ENCODE measurements at places on chromosomes 16 and 17.

- peak; percentile 92 for DNase-seq
Measured at GRCh38 chr17:59155439-59156177, at the start of gene PRR11. Gene PRR11, plus strand, starts transcription at chr17:59155746. Its CDS starts 14,007 bp downstream, at chr17:59169753.

DNA sequence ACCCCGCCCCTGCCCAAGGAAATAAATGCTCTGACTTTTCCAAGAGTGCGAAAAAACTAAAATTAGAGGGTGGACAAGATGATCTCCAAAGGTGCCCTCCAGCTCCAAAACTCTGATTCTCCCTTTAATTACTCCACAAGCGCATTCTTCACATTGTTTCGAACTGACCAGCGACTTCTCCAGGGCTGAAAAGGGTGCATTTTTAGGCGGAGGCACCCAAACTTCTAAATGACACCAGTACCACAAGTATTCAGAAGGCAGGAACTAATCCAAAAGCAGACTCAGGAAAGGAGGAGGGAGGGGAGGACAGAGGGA is 750 bp downstream of the ZFHX3 start:
- no peak for DNase-seq

DNA sequence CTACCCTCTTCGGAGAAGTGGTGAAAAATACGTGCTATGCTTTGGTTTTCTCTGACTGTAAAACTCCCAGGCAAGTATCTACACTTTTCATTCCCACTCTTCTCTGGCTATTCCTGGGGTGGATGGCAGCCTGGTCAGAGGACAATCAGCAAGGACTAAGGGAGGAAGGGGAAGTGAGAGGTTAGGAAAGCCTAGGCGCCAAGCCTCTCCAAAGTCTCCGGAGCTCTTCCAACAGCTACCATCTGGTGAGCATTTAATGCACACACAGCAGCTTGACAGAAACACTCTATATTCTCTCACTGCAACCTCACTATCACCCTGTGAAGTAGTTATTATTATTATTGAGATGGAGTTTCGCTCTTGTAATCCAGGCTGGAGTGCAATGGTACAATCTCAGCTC is 65.1 kb downstream of the WSCD1 start:
- no peak for DNase-seq

DNA sequence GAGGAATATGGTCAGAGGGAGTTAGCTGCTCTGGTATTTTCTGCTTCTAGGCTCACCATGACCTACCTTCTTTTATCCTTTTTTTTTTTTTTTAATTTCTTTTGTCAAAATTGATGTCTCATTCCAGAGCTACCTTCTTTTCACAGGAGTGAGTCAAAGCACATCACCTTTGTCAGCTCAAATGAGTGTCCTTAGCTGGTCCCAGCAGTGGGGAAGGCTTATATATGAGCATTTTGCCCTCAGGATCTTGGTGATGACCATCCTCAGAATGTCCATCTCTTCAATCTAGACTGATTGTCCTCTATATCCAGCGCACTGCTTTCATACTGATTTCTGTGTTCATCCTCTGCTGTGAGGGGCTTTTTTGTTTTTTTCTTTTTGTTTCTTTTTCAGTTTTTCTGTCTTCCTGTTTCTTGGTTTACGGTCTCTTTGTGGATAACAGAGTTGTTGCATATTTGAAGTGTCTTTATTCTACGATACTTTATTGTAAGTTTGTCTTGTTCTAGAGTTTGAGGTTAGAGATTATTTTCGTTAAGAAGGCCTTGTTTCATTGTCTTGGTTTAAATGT is 24.9 kb downstream of the CBFB start:
- no peak for DNase-seq

DNA sequence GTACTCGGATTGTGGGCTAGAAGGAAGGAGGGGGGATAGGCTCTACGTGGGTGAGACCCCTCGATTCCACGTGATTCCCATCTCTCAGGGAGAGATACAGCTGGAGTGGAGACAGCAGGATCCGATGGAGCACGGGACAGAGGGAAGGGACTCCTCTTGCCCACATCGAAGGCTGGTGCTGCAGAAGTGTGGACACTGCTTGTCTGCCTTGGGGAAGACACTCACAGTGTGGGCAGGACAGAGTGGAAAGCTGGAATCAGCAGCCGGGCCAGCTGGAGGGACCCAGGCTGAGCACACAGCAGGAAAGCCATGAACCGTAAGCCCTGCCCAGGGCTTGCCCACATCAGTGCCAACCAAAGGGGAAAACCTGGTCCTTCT is 42.1 kb upstream of the RPH3AL start:
- DNase-seq = no peak

- no peak for DNase-seq
Measured at GRCh38 chr17:81842725-81843504, 8.1 kb upstream of the PPP1R27 start.

- DNase-seq = no peak
Measured at GRCh38 chr17:44217738-44218343, 1.6 kb downstream of the UBTF start.

- DNase-seq = no peak
Measured at GRCh38 chr16:9062301-9062700, 29.1 kb upstream of the HAPSTR1 start.

GRCh38 chr17:53193044-53193443 is 629.7 kb upstream of the KIF2B start:
- DNase-seq = no peak

DNA sequence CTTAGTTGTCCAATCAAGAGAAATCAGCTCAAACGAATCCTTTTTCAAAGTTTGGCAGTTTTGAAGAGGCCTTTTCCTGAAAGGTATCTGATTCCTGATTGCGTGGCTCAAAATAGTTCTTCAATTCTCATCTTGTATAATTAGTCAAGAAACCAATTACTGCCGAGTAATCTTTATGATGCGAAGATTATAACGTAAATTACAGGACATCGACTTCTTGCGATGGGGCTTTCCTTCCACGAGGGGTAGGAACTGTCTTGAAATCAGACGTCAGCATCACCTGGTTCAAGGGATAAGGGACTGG is 644 bp upstream of the ARL2BP start:
- DNase-seq = no peak

DNA sequence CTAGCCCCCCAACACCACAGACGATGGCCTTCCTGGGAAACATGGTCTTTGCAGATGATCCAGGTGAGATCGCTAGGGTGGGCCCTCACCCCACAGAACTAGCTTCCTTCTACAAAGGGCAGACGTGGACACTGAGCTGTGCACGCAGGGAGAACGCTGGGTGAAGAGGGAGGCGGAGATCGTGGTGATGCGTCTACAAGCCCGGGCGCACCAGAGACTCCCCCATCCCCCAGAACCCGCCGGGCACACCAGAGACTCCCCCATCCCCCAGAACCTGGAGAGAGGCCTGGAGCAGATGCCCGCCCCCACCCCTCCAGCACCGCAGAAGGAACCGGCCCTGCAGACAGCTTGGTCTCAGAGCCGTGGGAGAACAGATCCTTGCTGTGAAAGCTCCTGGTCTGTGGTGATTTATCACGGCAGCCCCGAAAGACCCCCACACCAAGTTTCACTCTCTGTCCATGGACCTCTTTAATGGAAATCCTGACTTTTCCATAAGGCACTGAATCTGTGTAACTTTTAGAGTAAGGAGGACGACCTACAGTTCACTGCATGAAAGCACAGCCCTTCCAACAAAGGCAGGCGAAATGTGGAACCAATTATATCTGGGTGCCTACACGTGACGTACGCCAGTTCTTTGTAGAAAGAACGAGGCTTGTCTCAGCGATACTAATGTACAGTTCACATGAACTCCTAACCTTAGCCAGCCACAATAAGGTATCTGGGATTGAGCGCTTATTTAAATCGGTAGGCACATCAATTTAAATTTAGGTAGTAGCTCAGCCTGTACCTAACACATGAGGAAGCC is 88.5 kb downstream of the ANKRD11 start:
- DNase-seq = no peak

- no peak for DNase-seq
Measured at GRCh38 chr17:43882761-43883415, 24.4 kb downstream of the MPP2 start.

DNA sequence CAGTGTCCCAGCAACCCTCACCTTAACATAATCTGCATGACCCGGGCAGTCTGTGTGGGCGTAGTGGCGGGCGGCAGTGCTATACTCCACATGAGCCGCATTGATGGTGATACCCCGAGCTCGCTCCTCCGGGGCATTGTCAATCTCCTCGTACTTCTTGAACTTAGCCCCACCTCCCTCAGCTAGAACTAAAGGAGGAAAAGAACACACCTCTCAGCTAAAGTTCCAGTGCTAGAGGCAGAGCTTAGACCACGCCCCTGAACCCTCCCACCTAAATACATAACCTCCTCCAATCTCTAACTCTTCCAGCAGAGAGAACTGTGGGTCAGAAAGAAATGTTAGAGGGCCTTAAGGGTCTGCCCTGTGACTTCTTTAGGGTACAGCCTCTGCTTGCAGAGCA is 855 bp downstream of the TUFM start:
- no peak for DNase-seq

DNA sequence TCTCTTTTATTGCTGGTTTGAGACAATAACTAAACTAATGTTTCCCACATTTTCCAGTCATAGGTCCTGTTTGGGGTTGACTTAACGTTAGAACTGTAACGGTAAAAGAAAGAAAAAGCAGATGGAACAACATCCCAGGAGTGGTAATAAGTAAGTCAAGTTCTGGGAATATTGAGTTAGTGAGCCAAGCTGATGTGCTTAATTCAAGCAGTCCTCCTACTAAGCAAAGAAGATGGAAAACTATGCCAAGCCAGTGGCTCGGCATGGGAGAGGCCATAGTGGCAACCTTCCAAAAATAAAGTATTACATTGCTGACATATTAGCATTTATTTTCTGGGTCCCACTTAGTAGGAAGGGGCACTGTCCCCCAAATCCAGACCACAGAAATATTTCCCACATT is 161.7 kb upstream of the CDH5 start:
- no peak for DNase-seq

DNA sequence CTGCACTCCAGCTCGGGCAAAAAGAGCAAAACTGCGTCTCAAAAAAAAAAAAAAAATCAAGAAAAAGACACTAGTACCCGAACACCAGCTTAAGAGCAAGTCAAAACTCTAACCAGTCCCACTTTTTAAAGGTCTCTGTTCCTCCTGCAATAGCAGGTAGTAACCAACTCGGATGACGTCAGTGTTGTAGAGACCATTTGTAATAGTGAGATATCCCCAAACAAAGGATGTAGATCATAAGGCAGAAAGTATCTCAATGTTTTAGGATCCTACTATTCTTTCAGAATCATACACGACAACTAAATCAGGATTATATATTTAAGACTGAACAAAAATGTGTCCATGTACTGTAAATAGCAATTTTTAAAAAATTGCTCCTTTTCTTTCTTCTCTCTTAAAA is 2.4 kb downstream of the JPT1 start:
- no peak for DNase-seq

- no peak for DNase-seq
Measured at GRCh38 chr16:20878682-20879147, 21.4 kb downstream of the DCUN1D3 start.

DNA sequence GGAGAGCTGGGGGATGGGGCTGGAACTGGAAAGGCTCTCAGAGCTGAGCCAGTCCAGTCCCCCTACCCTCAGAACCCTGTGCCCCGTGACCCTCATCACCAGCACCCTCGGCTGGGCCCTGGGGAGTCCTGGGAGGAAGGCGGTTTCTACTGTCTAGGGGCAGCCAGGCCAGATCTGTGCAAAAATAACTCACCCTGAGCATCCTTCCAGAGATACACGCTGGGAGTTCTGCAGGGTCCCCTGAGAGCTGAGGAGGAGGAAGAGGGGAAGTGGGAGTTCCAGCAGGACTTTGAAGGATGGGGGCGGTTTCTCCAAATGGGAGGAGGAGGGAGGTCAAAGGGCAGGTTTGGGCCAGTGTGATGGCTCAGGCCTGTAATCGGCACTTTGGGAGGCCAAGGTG is 5.0 kb upstream of the SLC4A1 start:
- no peak for DNase-seq

DNA sequence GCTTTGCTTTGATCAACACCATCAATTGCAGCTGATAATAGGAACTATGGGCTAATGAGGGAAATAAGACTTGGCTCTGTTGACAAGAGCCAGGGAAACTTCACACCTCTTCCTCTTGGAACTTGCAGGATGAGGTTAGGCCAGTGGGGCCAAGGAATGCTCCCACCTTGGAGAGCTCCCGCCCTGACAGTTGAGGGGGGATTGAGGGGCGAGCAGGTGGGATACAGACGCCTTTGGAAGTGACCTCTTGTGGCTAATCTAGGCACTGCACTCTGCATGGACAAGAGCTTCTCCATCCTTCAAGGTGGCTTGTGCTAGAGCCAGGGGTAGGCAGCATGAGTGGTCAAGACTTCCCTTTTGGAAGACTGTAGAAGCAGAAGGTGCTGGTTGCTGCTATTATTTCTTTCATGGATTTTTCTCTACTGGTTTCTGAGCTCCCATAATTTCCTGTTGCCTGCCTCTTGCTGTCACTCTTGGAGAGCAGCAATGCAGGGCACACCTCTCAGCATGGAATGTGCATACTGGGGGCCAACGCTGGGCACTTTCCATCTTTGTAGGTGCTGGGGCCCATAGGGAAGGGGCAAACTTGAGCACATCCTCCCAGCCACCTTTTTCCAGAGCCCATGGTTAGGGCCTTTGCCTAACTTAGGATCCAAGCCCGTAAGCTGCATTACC is 2.3 kb upstream of the PHF12 start:
- DNase-seq = no peak

DNA sequence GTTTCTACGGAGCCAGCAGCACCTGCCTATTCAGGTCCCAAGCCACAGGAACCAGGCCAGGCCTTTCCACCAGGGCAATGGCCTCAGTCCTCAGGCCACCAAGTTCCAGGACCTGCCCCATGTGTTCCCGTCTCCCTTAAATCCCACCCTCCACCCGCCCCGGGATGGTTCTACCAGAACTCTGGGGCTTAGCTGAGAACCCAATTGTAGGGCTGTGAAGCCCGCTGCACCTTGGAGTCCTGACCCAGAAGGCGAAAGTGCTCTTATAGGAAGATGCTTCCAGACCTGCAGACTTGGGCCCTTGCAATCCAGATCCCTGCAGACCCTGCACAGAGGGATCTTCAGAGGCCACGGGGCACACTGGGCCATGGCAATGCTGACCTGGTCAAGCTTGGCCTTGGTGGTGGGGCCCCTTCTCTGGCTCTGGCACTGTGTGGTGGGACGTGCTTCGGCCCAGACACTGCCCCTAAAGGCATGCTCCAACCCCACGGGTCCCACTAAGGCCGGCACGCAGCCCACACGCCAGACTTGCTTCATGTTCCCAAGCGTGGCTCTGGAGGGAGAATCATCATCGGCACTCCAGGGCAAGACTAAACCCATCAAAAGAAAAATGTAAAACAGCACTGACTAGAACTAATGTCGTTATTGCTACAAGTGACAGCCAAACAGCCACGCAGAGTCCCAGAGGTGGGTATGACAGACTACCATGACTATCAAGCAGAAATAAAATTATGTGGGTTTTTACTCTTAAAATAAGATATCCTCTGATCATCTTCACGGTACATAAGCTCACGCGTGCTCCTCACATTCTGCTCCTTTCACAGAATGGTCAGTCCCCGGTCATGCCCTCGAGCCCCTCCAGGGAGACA is 41.3 kb upstream of the ATP2A3 start:
- DNase-seq = no peak

- DNase-seq = no peak
Measured at GRCh38 chr16:82317411-82318167, 147.6 kb upstream of the MPHOSPH6 start.

Measured in stimulated activated CD4-positive, alpha-beta T cell treated with anti-CD3 and anti-CD28 coated beads, TNF-alpha, amount 100 ng/mL, for 1 hour (primary cell).